Hair follicle dermal papilla cell (primary cell): ENCODE measurements at places on chromosomes 13 and 19. TPM values are rescaled to one million over a fixed set of nuclear protein-coding genes. Genes with fewer than 3 reads are reported as not detected.

The RAB3A gene
- 0.73 and 1.6 TPM in 2 replicates for total RNA-seq

The SMIM44 gene
- not detected in 2 replicates for total RNA-seq

The TPGS1 gene
- total RNA-seq, result 43.0 and 61.0 TPM in 2 replicates

The VSTM2B gene
- total RNA-seq, result not detected in 2 replicates

The WDR62 gene
- 1.5 and 2.2 TPM in 2 replicates for total RNA-seq
